ENCODE measurements at places on chromosomes 12 and 14.

GRCh38 chr14:22780105-22780679 is 13.7 kb downstream of the OXA1L start:
- H3K4me1 ChIP-seq, result peaks cover 11% of the 10 kb centered on the region
- no peak overlapping the region for H3K4me3 ChIP-seq
- H3K27ac ChIP-seq, result no peak overlapping the region

- no peaks in the 10 kb centered on the region for H3K36me3 ChIP-seq
- H3K27ac ChIP-seq, result no peak overlapping the region
- no peaks in the 10 kb centered on the region for H3K27me3 ChIP-seq
- H3K4me1 ChIP-seq, result peaks cover 11% of the 10 kb centered on the region
- DNase-seq, result peak; percentile 17
- no peak overlapping the region for H3K4me3 ChIP-seq
Measured at GRCh38 chr12:75366629-75367028, 24.3 kb upstream of the GLIPR1L2 start.

GRCh38 chr12:6696690-6697583 is 3.7 kb downstream of the PIANP start:
- H3K4me1 ChIP-seq, result no peaks in the 10 kb centered on the region
- H3K4me3 ChIP-seq, result no peak overlapping the region
- H3K36me3 ChIP-seq, result no peaks in the 10 kb centered on the region
- no peak overlapping the region for H3K27ac ChIP-seq

- H3K4me3 ChIP-seq, result peak overlapping the region; percentile 92
- H3K4me1 ChIP-seq, result peaks cover 18% of the 10 kb centered on the region
- H3K27ac ChIP-seq, result peak overlapping the region; percentile 56
- no peaks in the 10 kb centered on the region for H3K27me3 ChIP-seq
- H3K36me3 ChIP-seq, result peaks cover 16% of the 10 kb centered on the region
Measured at GRCh38 chr14:77707355-77707723, 484 bp downstream of the ALKBH1 start.

- no peak overlapping the region for H3K4me3 ChIP-seq
- H3K36me3 ChIP-seq, result peaks cover 11% of the 10 kb centered on the region
- DNase-seq, result no peak
Measured at GRCh38 chr12:132953163-132953425, 3.0 kb downstream of the ZNF605 start.

- peak; percentile 65 for DNase-seq
- peaks cover 8% of the 10 kb centered on the region for H3K4me1 ChIP-seq
- no peaks in the 10 kb centered on the region for H3K36me3 ChIP-seq
- peak overlapping the region; percentile 75 for H3K4me3 ChIP-seq
- H3K27me3 ChIP-seq, result no peaks in the 10 kb centered on the region
Measured at GRCh38 chr12:64611341-64612284, 1.3 kb downstream of the RASSF3 start.

DNA sequence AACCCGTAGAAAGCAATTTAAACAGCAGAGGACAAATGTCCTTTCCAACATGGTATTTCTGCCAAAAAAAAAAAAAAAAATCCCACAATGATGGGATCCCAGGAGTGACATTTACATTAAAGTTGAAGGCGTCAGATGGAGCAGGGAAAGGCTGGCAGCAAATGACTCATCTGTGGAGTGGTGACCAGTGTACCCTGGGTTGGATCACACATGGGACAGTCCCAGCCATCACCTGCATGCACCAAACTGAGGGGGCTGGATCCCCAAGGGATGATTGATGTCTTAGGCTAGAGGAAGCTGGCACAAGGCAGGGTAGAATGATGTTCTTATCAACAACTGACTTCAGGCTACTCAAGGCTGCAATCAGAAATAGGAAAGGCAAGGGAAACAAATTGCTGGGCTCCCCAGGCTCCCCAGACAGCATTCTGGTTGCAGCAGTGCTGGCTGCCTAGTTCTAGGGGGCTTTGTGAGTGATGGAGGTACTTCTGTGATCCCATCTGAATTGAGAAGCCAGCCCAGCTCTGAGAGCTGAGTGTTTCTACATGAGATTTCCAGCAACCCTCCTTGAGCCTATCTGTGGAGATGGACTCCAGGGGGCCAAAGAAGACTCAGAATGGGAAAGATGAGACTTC is 117.9 kb downstream of the DPF3 start:
- no peaks in the 10 kb centered on the region for H3K27me3 ChIP-seq
- H3K27ac ChIP-seq, result no peak overlapping the region
- no peak overlapping the region for H3K4me3 ChIP-seq
- H3K36me3 ChIP-seq, result no peaks in the 10 kb centered on the region
- DNase-seq, result no peak

- H3K4me3 ChIP-seq, result no peak overlapping the region
- no peak for DNase-seq
- H3K4me1 ChIP-seq, result peaks cover 35% of the 10 kb centered on the region
- no peaks in the 10 kb centered on the region for H3K27me3 ChIP-seq
Measured at GRCh38 chr12:76272287-76272686, 75.9 kb downstream of the BBS10 start.

Measured in GM23248 (cell line).